Adipocyte (in vitro differentiated cells): ENCODE measurements at places on chromosomes 2 and 18.

DNA sequence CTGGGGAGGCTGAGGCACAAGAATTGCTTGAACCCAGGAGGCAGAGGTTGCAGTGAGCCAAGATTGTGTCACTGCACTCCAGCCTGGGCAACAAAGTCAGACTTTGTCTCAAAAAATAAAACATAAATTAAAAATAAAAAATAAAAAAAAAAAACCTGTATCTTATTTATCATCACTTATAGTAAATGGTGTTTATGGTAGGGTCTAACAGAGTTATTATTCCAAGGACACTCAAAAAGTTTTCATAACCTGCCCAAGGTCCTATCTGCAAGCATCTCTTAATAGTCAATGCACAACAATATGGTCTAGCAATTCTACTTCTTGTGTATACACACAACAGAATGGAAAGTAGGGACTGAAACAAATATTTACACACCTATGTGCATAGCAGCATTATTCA, 47.3 kb upstream of the MYCN start:
- no peak for DNase-seq

GRCh38 chr2:160267022-160267421, 67.0 kb upstream of the ITGB6 start:
- no peak for DNase-seq

DNA sequence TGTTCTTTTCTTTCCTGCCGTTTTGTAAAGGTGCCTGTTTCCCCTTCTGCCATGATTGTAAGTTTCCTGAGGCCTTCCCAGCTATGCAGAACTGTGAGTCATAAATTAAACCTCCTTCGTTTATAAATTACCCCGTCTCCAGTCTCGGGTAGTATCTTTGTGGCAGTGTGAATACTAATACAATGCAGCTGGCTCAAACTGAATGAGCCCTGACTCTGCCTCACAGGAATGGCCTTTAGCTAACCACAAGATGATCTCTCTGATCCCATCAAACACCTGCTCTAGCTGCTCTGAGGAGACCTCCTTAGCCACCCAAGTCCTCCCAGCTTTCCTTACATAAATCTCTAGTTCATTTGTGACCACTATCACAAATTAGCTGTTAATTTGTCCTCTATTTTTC, 41.5 kb upstream of the CAB39 start:
- DNase-seq, result peak; percentile 42

DNA sequence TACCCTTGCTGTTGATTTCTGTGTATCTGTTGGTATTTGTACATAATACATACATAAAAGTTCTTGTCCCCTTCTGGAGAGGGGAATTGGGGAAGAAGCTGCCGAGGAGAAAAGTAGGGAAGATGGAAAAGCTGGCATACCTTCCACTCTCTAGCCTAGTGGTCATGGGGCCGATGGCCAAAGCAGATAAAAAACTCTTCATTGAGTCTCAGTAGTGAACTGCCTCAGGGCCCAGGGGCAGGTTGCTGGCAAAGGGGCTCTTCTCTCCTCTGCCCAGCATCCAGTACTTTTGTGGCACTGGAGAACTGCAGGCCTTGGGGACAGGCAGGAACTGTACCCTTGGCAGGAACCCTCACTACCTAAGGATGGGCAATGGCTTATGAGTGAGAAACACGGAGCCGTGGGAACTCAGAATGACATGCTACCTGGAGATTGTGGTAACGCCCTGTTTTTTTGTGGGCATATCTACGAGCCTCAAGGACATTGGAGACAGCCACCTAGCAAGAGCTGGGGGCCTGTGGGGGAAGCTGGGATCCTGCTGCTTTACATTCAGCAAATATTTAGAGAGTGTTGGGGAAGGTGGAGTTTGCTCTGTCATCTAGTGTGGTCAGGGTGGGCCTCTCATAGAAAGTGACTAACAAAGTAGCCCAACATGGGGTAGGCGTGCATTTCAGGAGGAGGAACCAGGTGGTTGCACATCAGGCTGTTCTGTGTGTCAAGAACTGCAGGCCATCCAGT, 22.6 kb upstream of the ITGB6 start:
- no peak for DNase-seq

DNA sequence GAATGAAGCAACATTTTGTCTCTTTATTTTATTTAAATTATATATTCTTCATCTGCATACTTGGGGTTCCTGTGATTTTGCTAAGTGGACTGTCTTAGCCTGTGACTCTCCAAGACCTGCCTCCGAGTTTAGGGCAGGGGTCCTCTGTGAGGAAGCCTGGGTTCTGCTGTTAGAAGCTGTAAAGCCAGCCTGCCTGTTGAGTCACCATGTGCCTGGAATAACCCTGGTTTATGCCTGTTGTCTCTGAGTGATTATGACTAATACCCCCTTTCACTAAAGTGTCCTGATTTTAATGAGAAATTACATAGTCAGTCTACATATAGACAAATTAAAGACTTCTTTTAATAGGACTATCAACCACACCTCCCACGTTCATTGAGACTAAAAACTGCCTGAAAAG, 369.1 kb downstream of the ZNF521 start:
- no peak for DNase-seq

DNA sequence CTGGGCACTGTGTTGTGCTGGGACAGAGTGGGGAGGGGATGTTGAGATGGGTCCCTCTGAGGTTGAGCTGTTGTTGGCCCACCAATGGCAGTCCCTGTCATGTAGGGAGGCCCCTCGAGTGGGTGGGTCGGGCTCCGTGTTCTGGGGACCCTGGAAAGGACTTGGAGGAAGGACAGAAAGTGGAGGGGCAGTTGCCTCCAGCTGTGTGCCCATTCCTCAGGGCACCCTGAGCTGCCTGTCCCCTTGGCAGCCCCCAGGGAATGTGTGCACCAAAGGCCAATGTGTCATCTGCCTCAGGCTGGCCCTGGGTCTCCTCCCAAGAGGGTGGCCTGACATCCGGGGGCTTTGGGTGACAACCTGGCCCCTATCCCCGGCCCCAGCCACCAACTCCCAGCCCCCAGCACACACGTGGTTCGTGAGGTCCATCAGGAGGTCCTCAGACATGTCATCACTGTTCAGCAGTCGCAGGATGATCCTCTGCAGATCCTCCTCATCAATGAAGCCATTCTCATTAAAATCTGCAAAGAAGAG, 57.7 kb downstream of the CIB4 start:
- no peak for DNase-seq

DNA sequence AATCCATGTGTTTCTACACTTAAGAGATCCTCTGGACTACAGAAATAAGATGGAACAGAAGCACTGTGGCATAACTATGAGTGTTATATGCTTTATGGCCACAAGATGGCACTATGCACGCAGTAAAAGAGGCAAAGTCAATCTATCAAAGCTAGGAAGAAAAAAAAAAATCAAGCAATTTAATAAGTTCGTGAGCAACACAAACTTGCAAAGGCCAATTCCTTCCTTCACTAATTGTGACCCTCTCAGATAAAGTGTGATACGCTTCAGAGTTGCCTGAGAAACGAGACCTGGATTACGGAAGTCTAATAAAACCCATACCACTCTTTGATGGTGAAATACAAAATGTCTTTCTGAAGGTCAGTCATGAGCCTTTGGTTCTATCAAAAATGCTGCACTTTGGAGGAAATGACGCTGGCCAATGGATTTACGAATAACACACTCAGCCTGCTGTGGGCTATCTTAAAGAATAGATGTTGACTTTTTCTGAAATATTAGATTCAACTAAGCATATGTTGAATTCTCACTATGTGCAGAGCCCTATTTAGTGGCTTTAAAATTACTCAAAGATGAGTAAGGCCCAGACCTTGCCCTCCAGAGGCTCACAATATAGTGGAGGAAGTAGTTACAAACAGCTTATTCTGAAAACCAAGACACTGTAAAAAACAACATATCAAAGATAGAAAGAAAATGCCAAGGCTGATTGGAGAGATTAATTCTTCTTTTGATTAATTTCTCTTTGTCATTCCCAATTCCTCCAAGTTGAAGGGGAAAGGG, 35.5 kb upstream of the TTR start:
- DNase-seq, result peak; percentile 79

DNA sequence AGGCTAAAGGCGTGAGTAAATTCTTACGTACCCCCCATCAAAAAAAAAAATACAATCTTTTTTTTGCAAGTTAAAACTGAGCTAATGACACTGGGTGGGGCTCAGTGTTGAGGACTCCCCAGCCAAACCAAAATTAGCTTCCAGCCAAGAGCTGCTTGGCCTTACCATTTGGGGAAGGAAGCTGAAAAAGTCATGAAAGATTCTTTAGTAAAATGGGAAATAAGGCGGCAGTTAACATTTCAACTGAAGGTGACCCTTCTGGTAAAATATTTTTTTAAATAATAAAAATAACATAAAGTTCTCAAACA, 16.4 kb downstream of the SMAD7 start:
- no peak for DNase-seq

DNA sequence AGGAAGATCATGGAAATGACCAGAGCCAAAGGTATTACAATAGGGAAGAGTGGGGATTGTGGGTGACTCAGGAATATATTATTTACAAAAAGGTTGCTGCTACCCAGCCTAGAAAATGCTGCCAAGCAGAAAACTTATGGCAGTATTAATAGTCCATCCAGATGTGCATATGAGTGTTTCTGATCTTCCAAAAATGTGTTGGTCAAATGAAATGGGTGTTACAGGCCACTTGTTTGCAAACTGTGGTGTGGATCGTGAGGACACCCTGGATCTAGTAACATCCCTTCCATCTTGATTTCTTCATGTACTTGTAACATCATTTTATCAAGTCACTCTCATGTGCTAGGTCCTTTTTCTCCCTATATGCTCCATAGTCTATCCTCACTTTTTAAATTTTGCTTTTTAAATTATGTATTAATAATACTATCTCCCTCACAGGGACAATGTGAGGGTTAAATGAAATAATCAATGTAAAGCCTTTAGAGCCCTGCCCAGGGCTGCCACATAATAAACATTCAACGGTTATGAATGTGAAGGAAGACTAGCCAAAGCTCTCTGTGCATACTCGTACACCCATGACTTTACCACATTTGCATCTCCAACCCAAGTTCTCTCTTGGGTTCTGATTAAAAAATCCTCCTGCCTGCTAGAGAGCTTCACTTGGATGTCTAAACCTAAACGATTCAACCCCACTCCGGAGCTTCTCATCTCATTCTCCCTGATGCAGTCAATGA, 18.5 kb downstream of the CD226 start:
- DNase-seq, result no peak

DNA sequence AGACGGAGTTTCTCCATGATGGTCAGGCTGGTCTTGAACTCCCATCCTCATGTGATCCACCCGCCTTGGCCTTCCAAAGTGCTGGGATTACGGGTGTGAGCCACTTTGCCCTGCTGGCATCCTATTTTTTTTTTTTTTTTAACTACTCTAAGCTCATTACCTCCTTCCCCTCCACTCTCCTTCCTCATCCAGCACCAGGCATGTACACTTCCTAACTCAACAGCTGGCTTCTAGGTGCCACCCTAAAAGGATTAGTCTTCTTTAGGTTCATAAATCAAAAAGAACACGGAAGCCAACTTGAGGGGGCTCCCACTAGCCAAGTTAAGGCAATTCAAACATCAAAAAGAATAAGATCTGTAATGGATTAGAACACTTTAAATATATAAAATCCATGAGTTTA, 70.6 kb upstream of the TEX51 start:
- no peak for DNase-seq

GRCh38 chr2:195819276-195819675, 162.2 kb downstream of the SLC39A10 start:
- DNase-seq, result no peak

- no peak for DNase-seq
Measured at GRCh38 chr2:31580321-31581117, at the start of gene SRD5A2. SRD5A2 (minus strand) TSS chr2:31580938; CDS start chr2:31580900, 38 bp downstream.

DNA sequence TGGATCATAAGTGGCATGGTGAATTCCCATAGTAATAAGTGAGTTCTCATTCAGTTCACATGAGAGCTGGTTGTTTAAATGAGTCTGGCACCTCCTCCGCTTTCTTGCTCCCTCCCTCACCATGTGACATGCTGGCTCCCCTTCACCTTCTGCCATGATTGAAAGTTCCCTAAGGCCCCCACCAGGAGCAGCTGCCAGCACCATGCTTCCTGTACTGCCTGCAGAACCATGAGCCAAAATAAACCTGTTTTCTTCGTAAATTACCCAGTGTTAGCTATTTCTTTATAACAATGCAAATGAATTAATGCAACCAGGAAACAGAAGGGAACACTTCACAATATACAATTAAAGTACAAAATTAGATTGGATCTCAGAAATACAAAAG, 257.0 kb downstream of the MREG start:
- DNase-seq, result no peak

- no peak for DNase-seq
Measured at GRCh38 chr2:129431881-129432280, 547.6 kb upstream of the RAB6C start.

- DNase-seq, result no peak
Measured at GRCh38 chr2:235183786-235184185, 232.0 kb downstream of the SH3BP4 start.

- DNase-seq, result no peak
Measured at GRCh38 chr2:233813236-233814055, 35.3 kb downstream of the MROH2A start.
